Sciatic nerve (tissue), 2 donors: ENCODE measurements at places on chromosomes 6 and 20. TPM values are rescaled to one million over a fixed set of nuclear protein-coding genes. Genes with fewer than 3 reads are reported as not detected.
A peak's percentile ranks its signal among the peaks of the same experiment; 100 is the strongest.

The CDS2 gene
- 62.7 TPM for total RNA-seq

- DNase-seq = no peak
Measured at GRCh38 chr6:2094642-2095041, 150.8 kb downstream of the GMDS start.

The ADGRB3 gene
- 8.5 TPM for total RNA-seq

DNA sequence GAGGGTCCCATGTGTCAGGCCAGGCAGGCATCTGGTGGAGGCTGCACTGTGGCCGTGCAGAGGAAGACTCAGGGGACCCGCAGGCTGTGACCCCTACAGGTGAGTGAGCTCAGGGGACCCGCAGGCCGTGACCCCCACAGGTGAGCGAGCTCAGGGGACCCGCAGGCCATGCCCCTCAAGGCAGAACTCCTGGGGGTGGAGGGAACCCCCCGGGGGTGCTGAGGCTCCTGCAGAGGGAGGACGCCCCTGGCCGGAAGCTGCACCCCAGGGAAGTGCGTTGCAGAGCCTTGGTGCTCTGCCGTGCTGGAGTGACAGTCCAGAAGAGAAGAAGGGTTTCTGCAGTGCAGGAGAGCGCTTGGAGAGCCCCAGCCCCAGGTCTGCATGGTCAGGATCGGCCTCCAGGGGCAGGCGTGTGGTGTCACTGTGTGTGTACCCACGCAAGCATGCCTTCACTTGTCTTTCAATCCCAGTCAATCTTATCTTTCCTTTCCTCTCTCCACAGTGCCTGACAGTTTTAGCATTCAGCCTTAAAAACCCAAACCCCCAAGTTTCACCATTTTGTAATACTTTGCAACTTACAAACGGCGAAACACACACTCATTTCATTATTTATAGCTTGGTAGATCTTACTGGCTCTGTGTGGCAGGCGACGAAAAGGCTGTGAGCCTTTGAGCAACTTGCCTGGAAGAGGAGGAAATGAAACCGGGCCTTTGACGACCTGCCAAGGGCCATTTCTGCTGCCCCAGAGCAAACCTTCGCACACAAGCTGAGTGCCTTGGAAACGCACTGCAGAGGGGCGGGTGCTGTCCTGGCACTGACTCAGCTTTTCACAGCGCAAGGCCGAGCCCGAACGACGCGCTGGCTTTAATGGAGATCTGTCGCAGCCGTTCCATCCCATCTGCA lies 101.4 kb upstream of the AGPAT4 start:
- DNase-seq = peak; percentile 76

- peak; percentile 59 for DNase-seq
Measured at GRCh38 chr6:21666201-21666691, 72.7 kb downstream of the SOX4 start.

The MAPK13 gene
- 12.8 TPM for total RNA-seq

DNA sequence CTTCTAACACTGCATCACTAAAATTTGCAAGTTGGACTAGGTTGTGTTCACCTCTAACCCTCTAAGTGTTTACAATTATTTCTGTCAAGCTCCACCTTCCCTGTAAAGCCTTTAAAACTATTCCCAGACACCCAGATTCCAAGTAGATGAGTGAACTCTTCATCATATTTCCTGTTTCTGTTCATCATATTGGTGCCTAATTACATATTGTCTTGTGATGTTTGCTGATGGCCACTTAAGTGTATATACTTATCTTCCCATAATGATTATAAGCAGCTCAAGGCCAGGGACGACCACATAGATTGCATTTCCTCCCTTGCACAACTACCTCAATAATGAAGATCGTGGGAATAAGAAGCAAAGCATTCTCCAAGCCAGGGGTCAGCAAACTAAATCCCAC lies 16.8 kb downstream of the TNFRSF21 start:
- no peak for DNase-seq

GRCh38 chr20:63624486-63624885 lies 2.4 kb downstream of the GMEB2 start:
- no peak for DNase-seq
